ENCODE measurements at places on chromosomes 4 and X.
A peak's percentile ranks its signal among the peaks of the same experiment; 100 is the strongest.

- DNase-seq = no peak
These were observed 5.5 kb upstream of the HAUS3 start for GRCh38 chr4:2247128-2248043.

DNA sequence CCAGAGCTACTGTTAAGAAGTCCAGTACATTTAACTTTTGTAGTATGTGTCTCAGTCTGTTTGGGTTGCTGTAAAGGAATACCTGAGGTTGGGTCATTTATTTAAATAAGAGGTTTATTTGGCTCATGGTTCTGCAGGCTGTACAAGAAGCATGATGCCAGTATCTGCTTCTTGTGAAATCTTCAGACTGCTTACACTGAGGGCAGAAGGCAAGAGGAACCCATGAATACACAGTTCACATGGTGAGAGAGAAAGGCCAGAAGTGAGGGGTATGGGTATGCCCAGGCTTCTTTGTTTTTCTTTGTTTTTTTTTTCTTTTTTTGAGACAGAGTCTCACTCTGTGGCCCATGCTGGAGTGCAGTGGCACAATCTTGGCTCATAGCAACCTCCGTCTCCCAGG is 6.0 kb upstream of the CISD2 start:
- DNase-seq = no peak

- DNase-seq = no peak
These were observed 5.6 kb upstream of the CT45A1 start for GRCh38 chrX:135707880-135708279.

GRCh38 chr4:175935016-175935661 is 123.1 kb upstream of the GPM6A start:
- DNase-seq = no peak

DNA sequence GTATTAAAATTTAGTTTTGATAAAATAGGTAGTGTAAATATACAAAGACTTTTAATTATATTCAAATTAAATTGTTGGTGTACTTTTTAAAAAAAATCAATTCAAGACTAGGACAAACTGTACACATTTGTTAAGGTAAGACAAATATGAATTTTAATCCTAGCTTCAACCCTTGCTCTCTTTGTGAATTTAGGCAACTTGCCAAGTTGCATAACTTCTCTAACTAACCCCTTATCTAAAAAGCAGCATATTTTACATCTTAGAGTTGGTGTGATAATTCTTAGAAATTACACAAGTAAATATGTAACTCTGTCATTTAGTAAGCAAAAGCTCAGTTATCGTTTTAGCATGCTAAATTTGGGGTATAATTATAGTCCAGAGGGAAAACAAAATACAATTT is 78.1 kb upstream of the FSTL5 start:
- no peak for DNase-seq

- no peak for DNase-seq
These were observed at the start of gene SFRP2 for GRCh38 chr4:153788413-153789276. TSS of gene SFRP2 (minus strand) at chr4:153789083. CDS start at chr4:153788835, 248 bp downstream.

GRCh38 chr4:61318431-61318830 is 118.3 kb downstream of the ADGRL3 start:
- DNase-seq = no peak

DNA sequence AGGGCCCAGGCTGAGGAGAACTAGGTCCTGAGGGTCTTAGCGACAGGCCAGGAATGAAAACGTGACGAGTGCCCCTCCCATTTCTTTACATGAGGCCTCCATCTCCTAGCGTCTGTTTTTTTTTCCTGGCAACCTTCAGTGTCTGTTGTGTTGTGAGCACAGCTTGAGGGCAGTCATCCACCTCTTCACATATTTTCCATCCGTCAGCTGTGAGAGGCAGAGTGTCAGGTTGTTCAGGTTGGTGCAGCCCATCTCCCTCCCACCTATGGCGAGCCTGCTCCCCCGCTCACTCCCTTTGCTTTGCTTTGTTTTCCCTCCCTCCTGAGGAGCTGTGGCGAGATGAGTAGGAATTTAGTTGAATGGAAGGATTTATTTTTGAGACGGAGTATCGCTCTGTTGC is 51.7 kb upstream of the CHRNA9 start:
- no peak for DNase-seq

DNA sequence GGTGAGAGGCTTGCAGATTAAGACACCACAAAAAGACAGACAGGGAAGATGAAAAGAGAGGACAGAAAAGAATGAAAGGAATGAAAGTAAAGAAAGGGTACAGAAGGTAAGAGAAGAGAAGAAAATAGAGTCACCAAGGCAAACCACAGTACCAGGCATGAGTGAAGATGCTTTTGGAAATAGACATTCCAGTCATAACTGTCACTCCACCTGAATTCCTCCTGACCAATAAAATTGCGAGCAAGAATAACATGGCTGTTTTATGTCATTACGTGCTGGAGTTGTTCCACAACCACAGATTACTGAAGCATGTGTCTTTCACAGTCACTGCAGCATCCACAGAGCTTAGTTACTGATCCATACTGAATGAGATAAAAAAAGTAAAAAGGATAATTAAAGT is 864.9 kb upstream of the SLIT2 start:
- DNase-seq = no peak

DNA sequence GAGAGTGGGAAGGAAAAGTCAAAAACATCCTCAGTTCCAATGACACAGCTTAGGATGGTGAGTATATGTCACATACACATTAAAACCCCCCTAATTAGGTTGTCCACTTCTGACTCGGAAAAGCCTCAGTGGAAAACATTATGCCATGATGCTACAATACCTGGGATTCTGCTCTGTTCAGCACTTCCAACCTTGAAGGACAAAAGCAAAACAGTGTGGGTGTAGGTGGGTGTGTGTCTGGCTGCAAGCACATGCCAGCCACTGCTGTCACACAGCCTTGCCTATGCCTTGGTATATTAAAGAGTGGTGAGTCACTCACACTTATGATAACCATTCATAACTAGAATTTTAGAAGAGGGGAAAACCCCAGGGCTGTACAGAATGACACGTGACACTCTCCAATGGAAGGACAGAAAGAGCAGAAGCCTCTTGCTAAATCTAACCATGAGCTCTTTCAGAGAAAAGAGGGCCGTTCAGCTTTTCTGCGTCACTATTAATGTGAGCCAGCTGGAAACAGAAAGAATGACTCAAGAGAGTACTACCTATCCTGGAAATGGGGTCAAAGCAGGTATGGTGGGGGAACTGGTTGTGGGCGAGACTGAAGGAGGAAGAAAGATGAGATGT is 159.6 kb downstream of the TET2 start:
- DNase-seq = peak; percentile 53

- no peak for DNase-seq
These were observed 68.6 kb downstream of the CAMK2D start for GRCh38 chr4:113692809-113693411.

GRCh38 chrX:13474164-13474516 is 95.3 kb upstream of the EGFL6 start:
- DNase-seq = no peak

DNA sequence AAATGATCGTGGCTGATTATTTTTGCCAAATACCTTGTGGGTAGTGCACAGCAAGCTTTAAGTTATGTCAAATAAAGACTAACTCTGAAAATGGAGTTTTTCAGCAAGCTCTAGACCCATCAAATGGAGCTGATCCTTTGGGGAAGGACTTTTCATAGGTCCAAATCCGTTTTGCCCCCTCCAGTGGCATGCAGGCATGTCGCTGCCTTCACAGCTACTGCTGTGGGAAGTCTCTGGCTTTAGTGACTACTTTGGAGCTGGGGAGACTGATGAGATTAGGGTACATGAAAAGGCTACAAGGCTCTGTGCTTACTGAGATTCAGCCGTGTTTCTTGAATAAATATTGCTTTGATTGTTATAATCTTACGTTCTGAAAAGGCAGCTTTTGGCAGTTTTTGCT is 106.6 kb upstream of the HS3ST1 start:
- DNase-seq = no peak

DNA sequence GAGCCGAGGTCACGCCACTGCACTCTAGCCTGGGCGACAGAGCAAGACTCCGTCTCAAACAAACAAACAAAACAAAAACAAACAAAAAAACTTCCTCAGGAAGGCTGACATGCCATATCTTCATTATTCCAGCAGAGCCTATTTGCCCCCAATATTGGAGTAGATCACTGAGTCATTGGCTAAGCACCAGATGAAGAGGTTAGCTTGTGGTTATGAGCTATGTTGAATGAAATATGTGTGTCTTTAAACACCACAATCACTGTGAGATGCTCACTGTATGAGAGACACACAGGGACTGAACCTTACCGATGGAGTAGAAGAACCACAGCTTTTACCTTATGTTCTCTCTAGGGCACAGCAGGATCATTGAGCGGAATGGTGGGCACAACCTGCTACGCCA is 122.1 kb upstream of the EOLA2 start:
- DNase-seq = no peak

GRCh38 chr4:6324999-6325787 is 55.5 kb downstream of the WFS1 start:
- no peak for DNase-seq

- no peak for DNase-seq
These were observed 980 bp downstream of the AP1S2 start for GRCh38 chrX:15853586-15854079.

DNA sequence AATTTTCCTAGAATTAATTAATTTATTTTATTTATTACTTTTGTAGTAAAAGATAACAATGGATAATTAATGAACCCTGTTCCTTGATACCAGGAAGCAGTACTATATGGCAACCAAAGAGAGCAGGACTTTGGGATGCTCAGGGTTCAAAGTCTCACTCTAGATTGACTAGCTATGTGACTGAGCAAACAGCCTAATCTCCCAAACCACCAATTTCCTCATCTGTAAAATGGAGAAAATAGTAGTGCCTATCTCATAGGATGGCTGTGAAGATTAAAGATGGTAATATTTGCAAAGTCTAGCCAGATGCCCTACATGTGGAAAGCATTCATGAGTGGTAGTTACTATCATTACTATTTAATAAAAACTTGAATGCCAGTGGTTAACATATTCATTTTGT is 97.6 kb downstream of the PRDM5 start:
- no peak for DNase-seq

GRCh38 chrX:40772290-40772689 is 36.9 kb upstream of the MED14 start:
- no peak for DNase-seq

DNA sequence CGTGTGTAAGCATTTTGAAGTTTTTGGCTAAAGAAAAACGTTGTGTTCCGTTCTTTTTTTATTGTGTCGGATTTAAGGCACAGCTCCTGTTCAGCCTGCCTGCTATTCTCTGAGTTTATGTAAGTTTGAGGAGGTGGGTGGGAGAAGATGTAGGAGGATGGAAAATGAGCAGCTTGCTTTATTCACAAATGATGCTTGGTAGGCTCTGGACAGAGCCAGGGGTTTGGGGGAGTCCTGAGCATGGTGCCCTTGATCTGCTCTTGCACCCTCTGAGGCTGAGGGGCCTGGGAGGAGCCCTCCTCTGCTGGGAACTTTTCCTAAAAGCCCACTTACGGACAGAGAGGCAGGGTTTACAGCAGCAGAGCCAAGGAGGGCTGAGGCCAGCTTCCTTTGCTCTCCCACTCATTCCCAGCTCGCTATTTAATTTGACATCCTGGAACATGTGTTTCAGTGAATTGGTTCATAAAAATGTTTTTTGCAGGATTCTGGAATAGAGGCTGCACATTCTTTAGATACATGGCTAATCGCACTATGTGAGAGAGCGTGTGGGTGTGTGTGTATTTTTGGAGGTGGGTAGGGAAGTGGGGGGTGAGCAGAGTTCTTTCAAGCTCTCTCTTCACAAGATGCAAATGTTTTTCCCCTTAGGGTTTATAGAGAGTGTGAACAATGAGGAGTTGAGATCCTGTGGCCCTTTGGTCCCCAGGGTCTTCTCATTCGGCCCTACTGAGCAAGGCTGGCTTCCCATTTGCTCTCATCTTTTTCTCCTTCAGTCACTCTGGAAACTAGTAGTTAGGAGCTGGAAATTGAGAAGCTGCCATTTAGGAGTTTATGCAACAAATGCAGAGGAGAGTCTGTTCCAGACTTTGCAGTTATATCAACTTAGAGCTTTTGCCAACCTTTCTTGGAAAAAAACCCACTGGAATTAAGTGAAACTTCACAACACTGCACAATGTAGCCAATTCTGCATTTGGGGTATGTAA is 32.1 kb downstream of the TMEM131L start:
- no peak for DNase-seq

DNA sequence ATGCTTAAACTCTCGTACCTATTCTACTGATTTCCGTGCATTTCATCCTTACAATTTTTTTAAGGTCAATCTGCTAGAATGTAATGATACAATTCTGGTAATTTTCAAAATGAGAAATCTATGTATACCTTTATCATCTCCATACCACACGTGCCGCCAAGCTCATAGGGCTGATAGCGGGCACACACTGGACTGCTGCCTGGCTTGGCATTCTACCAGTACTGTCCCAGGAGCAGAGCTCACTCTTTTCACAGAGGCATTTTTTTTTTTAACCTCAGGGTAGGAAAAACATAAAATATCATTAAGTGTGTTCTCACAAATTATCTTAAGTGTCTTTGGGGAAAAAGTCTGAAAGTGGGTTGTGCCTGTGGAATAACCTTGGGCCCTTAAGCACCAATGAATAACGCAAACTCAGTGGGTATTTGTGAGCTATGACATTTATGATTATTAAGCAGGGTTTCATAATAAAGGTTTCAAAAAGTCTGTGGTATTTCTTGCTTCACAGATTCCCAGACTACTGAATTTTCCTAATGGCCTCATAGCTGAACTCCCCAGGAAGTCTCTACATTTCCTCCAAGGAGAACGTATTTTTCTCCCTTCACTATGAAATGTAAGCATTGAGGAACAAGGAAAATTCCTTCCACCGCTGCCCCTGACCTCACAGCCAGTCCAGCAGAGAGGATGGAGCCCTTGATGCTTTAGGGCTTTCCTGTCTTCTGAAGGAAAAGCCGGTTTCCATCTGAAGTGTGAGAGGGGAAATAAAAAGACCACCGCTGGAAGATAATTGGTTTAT is 125.2 kb downstream of the ELOVL6 start:
- no peak for DNase-seq

- DNase-seq = no peak
These were observed 14.0 kb upstream of the TAPT1 start for GRCh38 chr4:16240300-16240699.

- DNase-seq = no peak
These were observed 47.1 kb upstream of the PPP2R3B start for GRCh38 chrX:433771-434170.

DNA sequence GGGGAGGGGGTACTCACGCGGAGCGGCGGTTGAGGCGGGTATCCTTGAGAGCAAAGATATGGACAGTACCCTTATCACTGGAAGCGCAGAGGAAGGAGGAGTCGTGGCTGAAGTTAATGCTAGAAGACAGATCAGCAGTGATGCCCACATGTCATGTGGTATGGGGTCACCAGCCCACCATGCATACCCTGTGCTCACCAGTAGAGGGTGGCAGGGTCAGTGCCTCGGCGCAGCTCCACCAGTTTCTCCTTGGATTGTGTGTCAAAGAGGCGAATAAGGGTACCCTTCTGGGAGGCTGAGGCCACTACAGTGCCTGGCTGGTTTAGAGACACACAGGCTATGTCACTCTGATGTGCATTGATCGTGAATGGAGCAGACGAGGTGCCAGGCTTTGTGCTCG is 1.5 kb upstream of the PRAF2 start:
- no peak for DNase-seq

DNA sequence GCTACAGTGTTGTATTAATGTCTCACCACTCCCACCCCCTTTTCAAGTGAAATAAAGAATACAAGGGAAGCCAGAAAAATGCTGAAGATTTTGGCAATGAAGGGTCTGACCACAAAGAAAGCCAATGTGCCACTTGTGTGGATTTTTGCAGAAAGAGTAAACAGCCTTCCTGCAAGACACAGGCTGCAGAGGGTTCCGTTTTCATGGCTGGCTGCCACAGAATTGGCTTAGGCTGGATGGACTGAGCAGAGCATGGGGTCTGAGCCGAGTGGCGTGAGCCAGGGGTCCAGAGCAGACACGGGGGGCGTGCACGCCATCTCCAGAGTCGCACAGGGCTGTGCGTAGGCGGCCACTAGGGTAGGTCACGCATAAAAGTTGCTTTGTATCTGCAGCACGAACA is 69.2 kb downstream of the MTNR1A start:
- DNase-seq = no peak

Data from stimulated activated CD4-positive, alpha-beta T cell treated with anti-CD3 and anti-CD28 coated beads, TNF-alpha, amount 100 ng/mL, for 24 hours (primary cell).